NCI-H2171 (cell line): ENCODE measurements at places on chromosomes 1 and 21.

DNA sequence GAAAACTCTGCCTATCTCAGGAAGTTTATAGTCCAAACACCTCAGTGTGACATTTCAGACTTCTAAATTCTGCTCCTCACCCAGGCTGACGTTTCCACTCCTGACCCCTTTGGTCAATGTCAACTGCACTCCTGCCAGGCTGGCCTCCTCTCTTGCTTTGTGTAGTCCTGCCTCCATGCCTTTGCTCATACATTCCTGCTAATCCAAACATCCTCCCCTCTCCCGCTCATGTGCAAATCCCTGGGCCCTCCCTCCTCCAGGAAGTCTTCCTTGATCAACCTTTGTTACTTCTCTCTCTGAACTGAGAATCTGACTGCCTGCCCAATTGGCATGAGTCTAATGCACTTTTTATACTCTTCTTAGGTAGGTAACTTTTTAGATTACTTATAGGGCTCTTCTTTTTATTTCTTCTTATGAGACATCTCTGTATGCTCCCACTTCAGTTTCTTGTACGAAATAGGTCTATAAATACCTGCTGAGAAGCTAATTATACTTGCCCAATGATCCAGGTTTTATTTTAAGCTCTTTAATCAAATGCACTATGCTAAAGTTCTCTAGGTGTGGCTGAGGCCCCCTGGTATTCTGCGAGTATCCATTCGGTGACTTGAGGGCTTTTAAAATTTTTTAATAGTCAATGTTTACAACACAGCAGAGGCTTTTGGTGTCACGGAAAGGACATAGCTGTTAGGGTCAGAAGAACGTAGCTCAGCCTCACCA is 128.1 kb downstream of the PLXNA2 start:
- no peak for DNase-seq

- no peak for DNase-seq
Observed at GRCh38 chr1:215476541-215476940, 90.6 kb upstream of the KCTD3 start.

- no peak for DNase-seq
Observed at GRCh38 chr1:171916315-171916771, 75.0 kb downstream of the DNM3 start.

GRCh38 chr1:245986404-245987218 is 520.5 kb downstream of the SMYD3 start:
- DNase-seq, result no peak

DNA sequence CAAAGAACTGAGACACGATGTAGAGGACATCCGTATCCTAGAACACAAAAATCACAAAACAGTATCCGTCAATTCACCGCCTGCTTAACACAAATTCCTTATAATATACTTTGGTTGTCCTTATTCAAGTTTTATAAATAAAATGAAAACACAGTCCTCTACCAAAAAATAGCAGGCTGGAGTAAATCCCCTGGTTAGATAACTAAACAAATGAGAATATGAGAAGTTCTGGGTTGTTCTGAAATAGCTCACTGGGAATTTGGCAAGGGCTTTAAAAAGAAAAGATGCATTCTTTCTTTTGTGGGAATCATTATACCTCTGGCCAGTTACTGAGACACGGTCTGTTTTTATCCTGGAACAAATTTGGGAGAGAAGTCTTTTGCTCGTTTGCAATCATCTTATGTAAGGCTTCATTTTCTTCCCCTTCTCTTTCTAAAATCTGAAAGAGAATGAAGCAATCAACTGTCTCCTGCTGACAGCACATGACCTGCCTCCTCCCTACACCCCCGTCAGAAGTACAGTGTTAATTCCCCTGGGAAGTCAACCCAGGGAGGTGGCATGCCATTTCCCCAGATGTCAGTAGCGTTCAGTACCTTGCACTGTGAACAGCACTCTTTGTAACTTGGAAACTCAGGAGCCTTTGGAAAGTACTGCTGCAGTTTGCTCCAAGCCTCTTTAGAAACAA is 37.1 kb upstream of the RAP1GAP start:
- DNase-seq, result peak; percentile 81

- DNase-seq, result peak; percentile 27
Observed at GRCh38 chr1:229848752-229849677, 218.0 kb upstream of the GALNT2 start.

DNA sequence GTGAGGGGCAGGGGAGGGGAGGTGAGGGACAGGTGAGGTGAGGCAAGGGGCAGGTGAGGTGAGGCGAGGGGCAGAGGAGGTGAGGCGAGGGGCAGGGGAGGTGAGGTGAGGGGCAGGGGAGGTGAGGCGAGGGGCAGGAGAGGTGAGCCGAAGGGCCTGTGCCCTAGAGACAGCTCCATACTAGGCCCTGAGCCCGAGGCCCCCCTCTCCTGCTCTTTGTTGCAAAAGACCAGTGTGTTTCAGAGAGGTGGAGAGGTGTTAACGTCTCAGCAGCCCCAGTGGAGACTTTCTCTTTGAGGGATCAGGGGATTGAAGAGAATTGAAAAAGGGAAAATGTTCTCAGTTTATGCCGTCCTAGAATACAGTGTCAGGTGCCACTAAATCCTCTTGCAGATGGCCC is 44.2 kb downstream of the EPHB2 start:
- DNase-seq, result no peak

DNA sequence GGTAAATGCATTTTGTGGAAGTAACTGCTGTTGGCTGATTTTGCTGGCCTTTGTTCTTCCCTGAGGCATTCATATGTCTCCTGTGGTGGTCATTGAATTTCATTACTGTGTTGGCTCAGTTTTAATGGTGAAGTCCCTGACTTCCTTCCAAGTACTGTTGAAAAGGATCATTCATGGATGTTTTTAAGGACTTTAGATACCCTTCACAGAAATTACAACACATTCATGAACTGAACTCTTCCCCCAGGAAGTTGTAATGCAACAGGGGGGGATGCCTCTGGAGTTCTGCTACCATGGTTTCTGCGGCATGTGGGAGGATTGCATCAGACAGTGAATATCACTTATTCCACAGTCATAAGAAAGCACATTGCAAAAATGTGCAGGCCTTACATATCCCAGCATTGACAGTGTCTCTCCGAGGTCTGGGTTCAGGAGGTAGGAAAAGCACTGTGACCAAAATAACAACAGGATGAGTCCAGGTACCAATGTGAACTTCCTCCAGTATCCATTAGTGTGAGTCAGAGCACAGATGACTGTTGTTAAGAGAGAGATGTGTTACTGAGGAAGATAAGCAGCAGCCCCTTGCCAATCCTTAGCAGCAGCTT is 2.1 kb upstream of the RAB3GAP2 start:
- DNase-seq, result no peak

DNA sequence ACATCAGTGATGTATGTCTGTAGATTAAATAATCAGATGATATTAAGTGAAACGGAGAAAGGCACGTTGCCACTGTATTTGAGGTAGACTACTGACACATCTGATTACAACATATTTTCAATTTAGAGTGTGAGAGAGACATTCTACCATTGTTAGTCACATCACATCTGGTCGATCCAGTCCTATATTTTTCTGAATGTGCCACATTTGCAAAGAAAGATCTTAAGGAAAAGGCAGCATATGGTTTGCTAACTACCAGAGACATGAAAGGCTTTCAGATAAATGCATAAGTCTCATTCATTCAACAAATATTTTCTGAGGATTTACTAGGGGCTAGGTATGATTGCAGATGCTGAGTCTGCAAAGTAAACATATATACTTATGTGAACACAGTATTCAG is 114.3 kb upstream of the RUNX1 start:
- no peak for DNase-seq

DNA sequence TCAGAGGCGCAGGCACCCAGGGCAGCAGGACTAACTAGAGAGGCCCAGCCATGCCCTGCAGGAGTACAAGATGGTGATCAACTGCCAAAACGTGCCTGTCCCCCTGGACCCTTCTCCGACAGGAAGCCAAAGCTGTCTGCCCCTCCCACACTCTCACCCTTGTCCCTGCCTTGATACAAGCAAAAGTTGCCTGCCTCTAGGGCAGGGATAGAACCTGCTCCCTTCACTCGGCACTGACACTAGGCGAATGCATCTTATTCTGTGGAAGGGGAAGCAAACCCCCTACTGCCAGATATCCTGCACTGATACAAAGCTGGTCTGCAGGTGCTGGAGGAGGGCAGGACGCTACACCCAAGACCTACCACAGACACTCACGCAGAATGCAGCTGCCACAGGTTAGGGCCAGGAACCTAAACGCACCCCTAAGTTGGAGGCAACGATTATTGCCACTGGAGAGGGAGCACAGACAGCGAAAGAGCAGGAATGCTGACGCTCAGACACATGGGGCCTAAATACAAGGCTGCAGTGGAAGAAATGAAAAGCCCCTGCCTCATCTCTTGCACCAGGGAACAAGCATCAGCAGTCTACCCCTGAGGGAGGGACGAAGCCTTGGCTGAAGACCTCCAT is 3.7 kb downstream of the TARBP1 start:
- no peak for DNase-seq

DNA sequence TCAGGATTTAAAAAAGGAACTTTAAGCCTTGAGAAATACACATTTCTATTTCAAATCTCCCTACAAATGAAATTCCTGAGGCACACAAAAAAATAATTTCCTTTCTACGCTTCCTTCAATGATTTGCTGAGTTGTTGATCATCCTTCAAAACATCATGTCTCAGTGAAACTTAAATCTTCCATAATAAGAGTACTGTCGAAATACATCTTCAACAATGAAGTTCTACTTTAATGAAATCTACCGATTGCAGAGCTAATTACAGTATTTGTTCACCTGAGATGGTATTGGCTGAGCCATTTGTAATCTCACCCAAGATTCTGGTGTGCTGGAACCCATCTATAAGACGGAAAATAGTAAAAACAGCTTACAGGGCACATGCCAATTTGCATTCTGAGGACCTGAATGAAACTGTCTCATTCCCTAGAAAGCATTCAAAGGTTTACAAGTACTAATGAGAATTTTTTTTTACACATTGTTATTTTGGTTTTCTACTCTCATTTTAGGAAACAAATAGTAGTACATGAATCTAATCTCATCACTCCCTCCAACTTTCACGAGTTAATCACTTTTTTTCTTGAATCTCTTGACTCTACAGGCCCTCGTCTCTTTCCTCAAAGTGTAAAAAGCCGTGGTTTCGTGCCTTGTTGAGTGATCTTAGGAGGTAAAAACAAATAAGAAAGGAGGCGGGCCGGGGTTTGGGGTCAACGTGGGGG is 1.1 kb downstream of the CHML start:
- DNase-seq, result no peak

DNA sequence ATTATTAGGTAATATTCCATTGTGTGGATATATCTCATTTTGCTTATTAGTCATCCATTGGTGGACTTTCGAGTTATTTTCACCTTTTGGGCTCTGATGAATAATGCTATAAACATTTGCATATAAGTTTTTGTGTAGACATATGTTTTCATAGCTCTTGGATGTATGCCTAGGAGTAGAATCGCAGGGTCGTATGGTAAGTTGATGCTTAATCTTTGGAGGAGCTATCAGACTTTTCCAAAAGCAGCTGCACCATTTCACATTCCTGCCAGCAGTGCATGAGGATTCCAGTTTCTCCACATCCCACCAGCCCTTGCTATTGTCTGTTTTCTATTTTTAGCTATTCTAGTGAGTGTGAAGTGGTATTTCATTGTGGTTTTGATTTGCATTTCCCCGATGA is 120.3 kb upstream of the TMEM51 start:
- no peak for DNase-seq
